Right ventricle myocardium superior (tissue), 1 donor: ENCODE measurements at places on chromosomes 5 and 9. TPM values are rescaled to one million over a fixed set of nuclear protein-coding genes. Genes with fewer than 3 reads are reported as not detected.

C5orf52 gene
- not detected for total RNA-seq

PCDHGA6 gene
- total RNA-seq, result 6.7 TPM

RNF183 gene
- not detected for total RNA-seq

STK32A gene
- total RNA-seq, result 1.1 TPM

CEL gene
- 7.3 TPM for total RNA-seq

ARHGEF28 gene
- 1.6 TPM for total RNA-seq

PCDHA7 gene
- not detected for total RNA-seq

CATSPER3 gene
- 0.32 TPM for total RNA-seq

LRSAM1 gene
- total RNA-seq, result 52.1 TPM

DMRT3 gene
- total RNA-seq, result not detected

PCDHB11 gene
- 0.73 TPM for total RNA-seq

ACER2 gene
- 3.4 TPM for total RNA-seq

TAF11L10 gene
- not detected for total RNA-seq

USP20 gene
- total RNA-seq, result 10.4 TPM

MARCOL gene
- not detected for total RNA-seq

EQTN gene
- not detected for total RNA-seq

PKD2L2 gene
- 0.48 TPM for total RNA-seq

TEK gene
- total RNA-seq, result 19.1 TPM

SPATA31D4 gene
- not detected for total RNA-seq

NR5A1 gene
- total RNA-seq, result not detected

PCDH12 gene
- total RNA-seq, result 9.2 TPM

SSNA1 gene
- 73.7 TPM for total RNA-seq

RC3H2 gene
- 33.8 TPM for total RNA-seq

GFRA3 gene
- 0.94 TPM for total RNA-seq

NDUFS6 gene
- 126 TPM for total RNA-seq

ARAP3 gene
- total RNA-seq, result 12.5 TPM

RGMB gene
- 11.3 TPM for total RNA-seq

NUTM2G gene
- total RNA-seq, result not detected

MAT2B gene
- total RNA-seq, result 60.0 TPM

FRRS1L gene
- total RNA-seq, result 1.2 TPM

EGFLAM gene
- 9.1 TPM for total RNA-seq

PDLIM4 gene
- 5.2 TPM for total RNA-seq

CCDC192 gene
- total RNA-seq, result not detected
